Endothelial cell (in vitro differentiated cells): ENCODE measurements at places on chromosomes 3 and 15. TPM values are rescaled to one million over a fixed set of nuclear protein-coding genes. Genes with fewer than 3 reads are reported as not detected.

IGSF11 gene
- 0.18 TPM for total RNA-seq

NAA50 gene
- 76.7 TPM for total RNA-seq

PCSK6 gene
- 0.13 TPM for total RNA-seq

CDCP1 gene
- total RNA-seq = 0.26 TPM

SPTBN5 gene
- total RNA-seq = 9.4 TPM

TNNC1 gene
- 0.67 TPM for total RNA-seq

REC114 gene
- not detected for total RNA-seq

SLC6A11 gene
- total RNA-seq = 0.15 TPM

SEMA7A gene
- 41.4 TPM for total RNA-seq

CHAC1 gene
- total RNA-seq = 16.4 TPM

GRCh38 chr15:33086500-33087121, 107.9 kb downstream of the FMN1 start:
- no peak for DNase-seq
- H3K4me1 ChIP-seq = no peaks in the 10 kb centered on the region
- H3K27ac ChIP-seq = no peak overlapping the region
- no peaks in the 10 kb centered on the region for H3K27me3 ChIP-seq

- H3K4me3 ChIP-seq = no peak overlapping the region
- H3K4me1 ChIP-seq = peaks cover 31% of the 10 kb centered on the region
- DNase-seq = no peak
- H3K27ac ChIP-seq = no peak overlapping the region
- peaks cover 10% of the 10 kb centered on the region for H3K27me3 ChIP-seq
- H3K36me3 ChIP-seq = peaks cover 4% of the 10 kb centered on the region
Observed at GRCh38 chr3:158573714-158574113, 2.7 kb downstream of the MLF1 start.

- peaks cover 7% of the 10 kb centered on the region for H3K27me3 ChIP-seq
- H3K4me3 ChIP-seq = no peak overlapping the region
- peaks cover 5% of the 10 kb centered on the region for H3K4me1 ChIP-seq
- peaks cover 45% of the 10 kb centered on the region for H3K36me3 ChIP-seq
- DNase-seq = no peak
Observed at GRCh38 chr3:16335772-16336645, 71.0 kb downstream of the OXNAD1 start.

DNA sequence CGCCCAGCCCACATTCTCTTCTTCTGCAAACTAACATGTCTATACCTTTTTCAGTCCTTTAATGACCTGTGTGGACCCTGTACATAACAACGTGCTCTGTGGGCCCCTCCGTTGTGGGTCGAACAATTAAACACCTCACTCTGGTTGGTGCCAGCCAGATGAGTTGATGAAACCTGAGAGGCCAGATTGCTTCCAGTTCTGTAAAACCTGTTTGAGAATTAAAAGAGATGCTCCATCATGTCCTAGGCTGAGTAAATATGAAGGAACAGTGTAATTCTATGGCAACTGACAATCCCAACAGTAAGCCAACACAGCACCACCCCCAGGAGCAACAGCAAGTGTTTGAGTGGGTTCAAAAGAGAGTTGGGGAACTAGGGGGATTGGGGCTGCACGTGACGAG, 5.7 kb upstream of the THBS1 start:
- H3K27me3 ChIP-seq = peaks cover 11% of the 10 kb centered on the region
- H3K4me3 ChIP-seq = no peak overlapping the region
- H3K36me3 ChIP-seq = no peaks in the 10 kb centered on the region
- peaks cover 18% of the 10 kb centered on the region for H3K4me1 ChIP-seq

DNA sequence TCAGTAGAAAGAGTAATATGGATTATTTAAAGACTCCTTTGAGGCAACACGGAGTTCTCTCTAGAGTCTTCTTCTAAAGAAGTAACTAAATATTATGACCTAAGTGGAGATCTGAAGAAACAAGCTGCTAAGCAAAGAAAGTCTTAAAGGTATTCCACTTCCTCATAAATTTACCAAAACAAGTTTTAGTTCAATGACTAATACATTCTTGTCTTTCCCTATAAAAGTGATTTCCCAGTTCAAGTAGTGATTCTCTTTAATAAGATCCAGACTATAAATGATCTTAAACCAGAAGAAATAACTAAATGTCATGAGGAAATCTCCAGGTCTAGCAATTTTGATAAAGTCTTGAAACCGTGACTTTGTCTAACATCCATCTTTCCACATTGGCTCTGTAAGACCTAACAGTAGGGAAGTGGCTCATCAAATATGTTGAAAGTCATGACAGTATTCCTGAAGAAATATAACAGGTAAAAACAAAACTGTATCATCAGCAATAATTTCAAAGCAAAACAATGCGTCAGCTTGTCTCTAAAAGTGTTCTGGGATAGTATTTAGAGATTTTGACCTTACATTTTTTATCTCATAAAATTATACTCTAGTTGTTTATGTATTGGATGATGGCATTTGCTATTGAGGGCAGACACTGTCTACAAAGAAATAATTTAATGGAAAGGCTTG, 51.8 kb upstream of the NEDD4 start:
- H3K36me3 ChIP-seq = no peaks in the 10 kb centered on the region
- peaks cover 5% of the 10 kb centered on the region for H3K27me3 ChIP-seq
- no peak overlapping the region for H3K4me3 ChIP-seq
- no peak overlapping the region for H3K27ac ChIP-seq
- DNase-seq = no peak

- DNase-seq = no peak
- peaks cover 14% of the 10 kb centered on the region for H3K4me1 ChIP-seq
- no peak overlapping the region for H3K4me3 ChIP-seq
- H3K27ac ChIP-seq = no peak overlapping the region
- H3K36me3 ChIP-seq = no peaks in the 10 kb centered on the region
Observed at GRCh38 chr15:78057803-78058202, 19.7 kb downstream of the TBC1D2B start.

GRCh38 chr3:64808061-64808460, 120.3 kb upstream of the ADAMTS9 start:
- no peaks in the 10 kb centered on the region for H3K27me3 ChIP-seq
- H3K4me1 ChIP-seq = peaks cover 3% of the 10 kb centered on the region
- H3K4me3 ChIP-seq = no peak overlapping the region
- no peak overlapping the region for H3K27ac ChIP-seq
- DNase-seq = no peak

- peaks cover 39% of the 10 kb centered on the region for H3K4me1 ChIP-seq
- H3K4me3 ChIP-seq = peak overlapping the region; percentile 90
- peak; percentile 19 for DNase-seq
- peaks cover 2% of the 10 kb centered on the region for H3K27me3 ChIP-seq
- H3K27ac ChIP-seq = no peak overlapping the region
- H3K36me3 ChIP-seq = no peaks in the 10 kb centered on the region
Observed at GRCh38 chr3:195543500-195544229, 540 bp upstream of the PPP1R2 start.

GRCh38 chr3:187519428-187519890, 150.7 kb downstream of the SST start:
- H3K4me1 ChIP-seq = peaks cover 9% of the 10 kb centered on the region
- DNase-seq = no peak
- H3K4me3 ChIP-seq = no peak overlapping the region
- H3K27me3 ChIP-seq = no peaks in the 10 kb centered on the region
- no peaks in the 10 kb centered on the region for H3K36me3 ChIP-seq
- H3K27ac ChIP-seq = no peak overlapping the region

DNA sequence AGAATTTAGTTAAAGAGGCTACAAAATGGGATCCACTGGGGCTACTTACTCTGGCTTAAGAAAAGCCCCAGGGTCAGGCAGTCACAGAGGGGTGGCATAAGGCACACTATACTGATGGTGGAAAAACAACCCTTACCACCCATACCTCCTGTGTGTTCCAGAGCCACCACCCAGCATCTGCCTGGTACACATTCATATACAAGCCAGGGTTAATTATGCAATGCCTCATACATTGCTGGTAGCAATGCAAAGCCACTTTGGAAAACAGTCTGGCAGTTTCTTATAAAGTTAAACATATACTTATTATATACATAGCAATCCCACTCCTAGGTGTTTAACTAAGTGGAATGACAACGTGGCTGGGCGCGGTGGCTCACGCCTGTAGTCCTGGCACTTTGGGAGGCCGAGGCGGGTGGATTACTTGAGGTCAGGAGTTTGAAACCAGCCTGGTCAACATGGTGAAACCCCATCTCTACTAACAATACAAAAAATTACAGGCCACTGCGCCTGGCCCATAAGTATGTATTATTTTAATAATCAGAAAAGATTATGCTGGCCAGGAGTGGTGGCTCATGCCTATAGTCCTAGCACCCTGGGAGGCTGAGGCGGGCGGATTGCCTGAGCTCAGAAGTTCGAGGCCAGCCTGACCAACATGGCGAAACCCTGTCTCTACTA, 15.2 kb upstream of the NCKIPSD start:
- H3K36me3 ChIP-seq = peaks cover 14% of the 10 kb centered on the region
- no peak overlapping the region for H3K4me3 ChIP-seq
- no peak for DNase-seq
- H3K27me3 ChIP-seq = peaks cover 1% of the 10 kb centered on the region
- H3K27ac ChIP-seq = no peak overlapping the region
- peaks cover 14% of the 10 kb centered on the region for H3K4me1 ChIP-seq

- peaks cover 36% of the 10 kb centered on the region for H3K36me3 ChIP-seq
- peak overlapping the region; percentile 59 for H3K27ac ChIP-seq
- H3K27me3 ChIP-seq = peaks cover 20% of the 10 kb centered on the region
- H3K4me3 ChIP-seq = peak overlapping the region; percentile 87
Observed at GRCh38 chr15:40105517-40106202, 3.0 kb downstream of the BMF start.

DNA sequence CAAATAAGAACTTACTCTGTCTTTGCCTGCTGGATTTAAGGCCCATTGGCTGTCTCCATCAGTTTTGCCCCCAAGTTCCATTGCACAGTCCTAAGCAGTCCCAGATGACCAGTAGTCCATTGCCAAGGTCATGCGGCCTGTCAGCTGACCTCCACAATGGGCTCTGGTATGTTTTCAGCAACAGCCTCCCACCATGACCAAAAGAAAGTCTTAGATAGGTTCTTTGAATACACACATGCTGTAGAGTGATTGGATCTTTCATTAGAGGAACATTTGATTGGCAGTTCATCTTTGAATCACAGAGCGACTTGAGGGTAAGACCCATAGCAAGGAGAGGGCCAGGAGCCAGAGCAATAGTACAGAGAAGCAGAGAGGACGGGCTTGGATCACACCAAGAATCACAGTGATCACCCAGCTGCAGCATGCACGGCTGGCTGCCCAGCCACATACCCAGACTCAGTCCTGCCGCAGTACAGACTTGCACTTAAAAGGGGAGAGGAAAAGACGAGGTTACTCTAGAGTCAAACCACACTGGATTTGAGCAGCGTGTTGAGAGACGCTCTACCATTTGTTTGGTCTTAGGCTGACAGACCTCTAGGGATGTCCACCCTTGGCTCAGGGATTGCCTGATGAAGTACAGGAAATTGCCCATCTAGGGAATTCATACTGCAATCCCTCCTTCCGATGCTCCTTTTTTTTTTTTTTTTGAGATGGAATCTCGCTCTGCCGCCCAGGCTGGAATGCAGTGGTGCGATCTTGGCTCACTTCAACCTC, 50.4 kb downstream of the APH1B start:
- no peak overlapping the region for H3K4me3 ChIP-seq
- H3K4me1 ChIP-seq = no peaks in the 10 kb centered on the region
- no peak for DNase-seq

GRCh38 chr3:186882881-186883685, 40.6 kb downstream of the ADIPOQ start:
- DNase-seq = no peak
- H3K27ac ChIP-seq = no peak overlapping the region
- no peak overlapping the region for H3K4me3 ChIP-seq
- no peaks in the 10 kb centered on the region for H3K36me3 ChIP-seq

GRCh38 chr3:56136514-56136913, 331.8 kb downstream of the ERC2 start:
- no peak overlapping the region for H3K27ac ChIP-seq
- no peak overlapping the region for H3K4me3 ChIP-seq
- no peaks in the 10 kb centered on the region for H3K36me3 ChIP-seq
- no peaks in the 10 kb centered on the region for H3K4me1 ChIP-seq

- no peak for DNase-seq
- H3K4me3 ChIP-seq = no peak overlapping the region
- H3K27me3 ChIP-seq = peaks cover 1% of the 10 kb centered on the region
- H3K27ac ChIP-seq = no peak overlapping the region
- H3K36me3 ChIP-seq = peaks cover 3% of the 10 kb centered on the region
Observed at GRCh38 chr3:183880121-183880520, 4.6 kb downstream of the PARL start.

DNA sequence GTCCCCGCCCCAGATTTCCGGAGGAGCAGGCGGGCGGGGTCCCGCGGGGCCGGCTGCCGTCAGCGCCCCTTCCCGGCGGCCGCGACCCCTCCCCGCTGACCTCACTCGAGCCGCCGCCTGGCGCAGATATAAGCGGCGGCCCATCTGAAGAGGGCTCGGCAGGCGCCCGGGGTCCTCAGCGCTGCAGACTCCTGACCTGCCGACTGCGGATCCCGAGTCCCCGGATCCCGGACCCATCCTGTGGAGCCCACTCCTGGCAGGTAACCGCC, at the start of gene TRH:
TSS of gene TRH (plus strand) at position 157 of the 269 bp plus-strand sequence. CDS start 1,097 bp downstream, outside the sequence.
- H3K36me3 ChIP-seq = no peaks in the 10 kb centered on the region

DNA sequence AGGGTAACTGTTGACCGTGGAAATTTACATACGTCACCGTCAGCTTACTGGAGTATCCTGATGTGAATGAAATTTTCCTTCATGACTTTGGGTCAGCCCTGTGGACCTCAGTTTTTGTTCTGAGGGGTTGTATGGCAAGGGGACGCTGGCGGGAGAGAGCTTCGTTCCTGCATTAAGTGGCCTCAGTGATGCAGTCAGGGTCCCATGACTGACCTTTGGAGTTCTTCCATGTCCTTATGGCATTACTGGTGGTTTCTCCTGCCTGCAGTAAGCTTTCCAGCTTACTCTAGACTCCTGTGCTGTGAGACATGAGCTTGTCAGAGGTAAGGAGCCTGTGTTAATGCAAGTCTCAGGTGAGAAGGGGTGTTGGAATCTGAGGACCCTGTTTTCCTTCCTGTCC, 1.8 kb downstream of the CD276 start:
- H3K27me3 ChIP-seq = peaks cover 9% of the 10 kb centered on the region
- H3K4me3 ChIP-seq = peak overlapping the region; percentile 93
- H3K27ac ChIP-seq = peak overlapping the region; percentile 81
- peaks cover 61% of the 10 kb centered on the region for H3K4me1 ChIP-seq
- peaks cover 12% of the 10 kb centered on the region for H3K36me3 ChIP-seq

DNA sequence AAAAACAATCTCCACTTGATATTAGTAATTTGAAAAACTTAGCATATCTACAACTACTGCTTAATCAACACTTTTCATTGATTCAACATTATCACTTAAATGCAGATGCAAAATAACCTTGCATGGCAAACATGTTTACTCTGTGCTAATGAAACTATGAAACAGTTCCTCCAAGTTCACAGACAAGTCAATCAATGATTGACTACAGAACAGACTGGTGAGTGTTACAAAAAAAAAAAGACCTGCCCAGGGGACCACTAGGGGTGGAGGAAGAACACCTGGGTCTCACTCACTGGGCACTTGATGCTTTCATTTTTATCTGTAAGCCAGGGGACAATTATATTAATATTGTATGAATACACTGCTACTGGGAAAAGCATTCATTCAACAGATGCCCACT, 4.3 kb upstream of the NR2C2 start:
- DNase-seq = no peak
- H3K36me3 ChIP-seq = peaks cover 21% of the 10 kb centered on the region
- H3K27ac ChIP-seq = no peak overlapping the region
- H3K4me3 ChIP-seq = no peak overlapping the region
- peaks cover 36% of the 10 kb centered on the region for H3K4me1 ChIP-seq
